ENCODE measurements at places on chromosomes 12 and 14.

- DNase-seq = no peak
These were observed 2.9 kb downstream of the TMEM121 start for GRCh38 chr14:105529319-105529568.

DNA sequence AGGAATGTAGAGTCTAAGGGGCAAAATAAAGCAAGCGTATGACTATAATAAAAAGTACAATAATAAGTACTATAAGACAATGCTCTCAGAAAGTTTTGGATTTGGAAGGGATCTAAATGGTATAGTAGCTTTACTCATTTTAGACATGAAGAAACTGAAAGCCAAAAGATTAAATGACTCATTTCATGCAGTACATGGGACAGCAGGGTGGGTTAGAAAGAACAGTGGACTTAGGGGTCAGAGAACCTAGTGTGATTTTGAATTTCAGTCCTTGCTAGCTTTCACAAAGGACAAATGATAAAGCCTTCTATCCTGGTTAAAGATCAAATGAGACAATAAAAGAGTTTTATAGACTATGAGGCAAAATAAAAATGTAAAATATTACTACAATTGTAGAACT lies 6.8 kb upstream of the LEMD3 start:
- DNase-seq = no peak

DNA sequence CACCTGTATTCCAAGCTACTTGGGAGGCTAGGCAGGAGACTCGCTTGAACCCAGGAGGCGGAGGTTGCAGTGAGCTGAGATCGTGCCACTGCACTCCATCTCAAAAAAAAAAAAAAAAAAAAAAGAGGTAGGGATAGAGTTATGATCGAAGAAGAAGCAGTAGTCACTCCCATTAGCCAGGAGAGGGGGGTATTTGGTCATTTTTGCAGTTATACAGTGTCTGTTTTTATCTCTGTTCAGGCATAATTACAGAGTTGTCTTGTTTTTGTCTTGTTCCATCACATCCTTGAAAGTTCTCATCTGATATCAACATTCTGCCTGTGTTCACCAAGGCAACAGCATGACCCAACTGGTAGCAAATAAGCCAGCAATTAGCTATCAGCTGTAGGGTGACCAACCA lies 98.5 kb upstream of the TMPO start:
- DNase-seq = no peak

DNA sequence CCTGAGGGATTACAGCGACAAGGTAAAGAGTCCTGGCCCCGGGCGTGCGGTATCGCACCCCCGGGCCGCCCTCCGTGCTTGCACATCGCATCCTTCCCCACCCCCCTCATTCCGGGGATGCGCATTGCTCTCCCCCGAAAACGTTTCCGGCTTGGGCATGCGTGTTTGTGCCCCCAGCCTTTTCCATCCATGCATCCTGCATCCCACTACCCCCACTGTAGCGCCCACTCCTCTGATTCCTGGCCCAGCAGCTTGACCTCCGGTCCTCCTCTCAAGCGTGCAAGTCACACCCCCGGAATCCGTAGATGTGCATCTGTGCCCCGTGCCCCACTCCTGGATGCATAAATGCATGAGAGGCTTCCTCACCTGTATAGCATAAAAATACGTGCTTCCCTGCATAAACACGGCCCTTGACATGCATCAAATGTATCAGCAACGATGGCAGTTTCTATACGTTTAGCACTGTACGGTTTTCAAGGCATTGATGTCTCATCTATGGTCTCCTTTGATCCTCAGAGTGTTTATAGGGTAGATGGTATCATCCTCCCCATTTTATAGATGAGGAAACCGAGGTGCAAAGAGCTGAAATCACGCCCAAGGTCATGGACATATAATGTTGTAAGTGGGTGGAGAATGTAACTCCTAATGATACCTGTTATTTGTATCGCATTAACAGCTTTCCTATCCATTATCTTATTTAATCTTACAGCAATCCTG lies 484 bp downstream of the RIC8B start:
- DNase-seq = no peak

DNA sequence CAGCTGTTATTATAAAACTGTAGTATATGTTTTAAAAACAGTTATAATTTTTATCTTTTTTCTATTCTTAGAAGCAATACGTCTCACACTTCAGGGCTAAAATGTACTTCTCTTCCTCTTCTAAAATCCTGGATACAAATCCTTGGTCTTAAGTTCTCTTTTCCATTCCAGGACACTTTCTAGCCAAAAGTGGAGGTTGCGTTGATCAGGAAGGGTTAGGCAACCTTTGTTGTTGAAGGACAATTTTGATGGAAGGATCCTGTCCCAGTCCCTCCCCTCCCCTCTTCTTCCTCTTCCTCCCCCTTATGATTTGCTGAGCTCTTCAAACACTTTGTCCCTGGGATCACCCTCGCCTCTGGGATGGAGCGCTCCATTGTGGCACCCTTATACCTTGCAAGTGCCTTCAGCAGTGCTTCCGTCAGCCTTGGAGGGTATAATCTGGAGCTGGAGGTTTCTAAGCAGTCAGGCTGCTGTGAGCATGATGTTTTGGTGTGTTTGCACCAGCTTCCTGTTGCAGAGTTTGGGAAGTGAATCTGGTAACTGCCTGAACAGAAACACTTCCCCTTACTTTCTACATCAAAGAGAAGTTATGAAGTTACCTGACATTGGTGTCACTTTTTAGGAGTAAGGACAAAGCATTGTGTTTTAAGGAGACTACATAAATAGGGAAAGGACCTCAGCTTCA lies 87.4 kb upstream of the SLC38A2 start:
- DNase-seq = no peak

- DNase-seq = no peak
These were observed 43.5 kb downstream of the C14orf132 start for GRCh38 chr14:96082420-96083300.

DNA sequence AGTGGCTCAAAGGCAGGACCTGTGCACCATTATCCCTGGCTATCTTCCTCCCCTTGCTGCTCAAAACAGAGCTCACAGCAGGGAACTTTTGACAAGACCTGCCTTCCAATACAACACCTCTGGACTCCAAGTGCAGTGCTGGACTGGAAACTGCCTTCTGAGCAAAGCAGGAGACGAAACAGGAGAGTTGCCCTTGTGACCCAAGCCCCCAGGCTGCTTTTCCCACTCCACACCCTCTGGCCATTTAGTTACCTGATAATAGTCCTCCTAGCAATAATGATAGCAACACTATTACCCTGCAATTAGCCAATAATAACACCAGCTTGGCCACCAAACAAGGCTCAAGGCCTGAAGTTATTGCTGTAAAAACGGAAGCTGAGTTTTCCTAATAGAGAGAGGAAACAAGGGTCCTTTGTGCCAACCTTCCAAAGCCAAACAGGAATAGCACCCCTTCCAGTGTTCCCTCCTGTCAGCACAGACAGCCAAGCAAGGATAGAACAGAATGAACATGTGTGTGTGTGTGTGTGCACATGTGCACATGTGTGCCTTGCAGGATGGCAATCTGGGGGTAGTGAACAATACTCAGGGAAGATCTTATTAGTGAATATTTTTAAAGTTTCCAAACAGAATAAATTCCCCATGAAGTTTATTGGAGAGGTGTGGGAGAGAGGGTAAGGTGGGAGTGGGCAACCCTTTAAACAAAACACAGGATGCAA lies 9.2 kb upstream of the KRT73 start:
- no peak for DNase-seq

GRCh38 chr14:49160983-49161382 lies 425.2 kb downstream of the RPS29 start:
- DNase-seq = no peak

- DNase-seq = no peak
These were observed 83.2 kb downstream of the SLC38A6 start for GRCh38 chr14:61064210-61064609.

GRCh38 chr12:49094160-49094974 lies at the start of gene DHH:
DHH (minus strand) TSS chr12:49094801; CDS start chr12:49094512, 289 bp downstream.
- no peak for DNase-seq

DNA sequence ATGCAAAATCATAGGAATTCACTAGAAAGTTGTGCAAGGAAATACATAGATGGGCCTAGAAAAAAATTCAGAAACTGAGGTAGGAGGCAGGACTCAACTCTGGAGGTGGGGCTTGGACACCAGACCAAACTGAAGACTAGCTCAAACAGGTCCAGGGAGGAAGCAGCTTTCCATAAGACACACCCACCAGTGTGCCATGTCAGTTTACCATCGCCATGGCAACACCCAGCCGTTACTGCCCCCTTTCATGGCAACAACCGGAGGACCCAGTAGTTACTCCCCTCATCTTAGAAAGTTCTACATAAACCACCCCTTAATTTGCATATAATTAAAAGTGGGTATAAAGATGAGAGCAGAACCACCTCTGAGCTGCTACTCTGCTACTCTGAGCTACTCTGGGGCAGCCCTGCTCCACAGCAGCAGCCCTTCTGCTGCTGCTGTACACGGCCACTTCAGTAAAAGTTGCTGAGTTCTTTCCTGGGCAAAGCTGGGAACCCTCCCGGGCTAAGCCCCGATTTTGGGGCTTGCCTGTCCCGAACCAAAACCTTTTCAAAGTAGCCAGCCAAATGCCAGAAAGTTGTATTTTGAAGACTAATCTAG lies 30.8 kb upstream of the NINJ2 start:
- DNase-seq = no peak

- DNase-seq = no peak
These were observed 519 bp downstream of the MORN3 start for GRCh38 chr12:121668750-121669520.

DNA sequence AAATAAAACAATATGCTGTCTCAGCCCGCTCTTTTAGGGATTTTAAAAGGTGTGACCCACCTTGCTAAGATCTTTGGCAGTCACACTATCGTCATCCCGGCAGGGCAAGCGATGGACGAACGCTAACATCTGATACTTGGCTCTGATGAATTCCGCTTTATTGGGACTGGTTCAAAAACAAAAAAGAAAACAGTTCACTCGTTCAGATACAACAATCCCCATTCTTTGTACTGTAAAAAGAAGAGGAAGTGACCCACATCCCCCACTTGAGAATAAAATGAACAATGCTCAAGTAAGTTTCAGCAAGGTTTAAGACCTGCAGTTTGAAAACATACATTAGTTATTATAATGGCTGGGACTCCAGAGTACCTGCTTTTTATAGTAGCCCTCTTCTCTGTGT lies 7.3 kb downstream of the GIT2 start:
- DNase-seq = no peak

DNA sequence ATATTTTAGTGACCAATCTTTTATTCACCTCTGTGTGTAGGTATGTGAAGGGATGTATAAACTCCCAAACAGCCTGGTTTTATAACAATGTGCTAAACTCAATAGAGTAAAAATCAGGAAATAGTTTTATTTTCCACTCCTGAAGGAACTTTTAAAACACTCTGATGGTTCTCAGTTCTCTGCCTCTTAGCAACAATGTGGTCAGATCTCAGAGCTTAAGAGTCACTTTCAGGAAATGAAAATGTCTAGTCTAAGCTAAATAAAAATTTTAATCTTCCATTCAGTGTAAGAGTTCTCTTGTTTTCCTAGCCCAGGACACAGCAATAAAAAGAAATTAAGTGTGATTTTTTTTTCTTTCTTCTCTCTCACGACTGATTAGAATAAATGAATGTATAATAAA lies 718.0 kb downstream of the C12orf50 start:
- DNase-seq = no peak

GRCh38 chr14:97625477-97625876 lies 828.3 kb downstream of the VRK1 start:
- no peak for DNase-seq

- DNase-seq = no peak
These were observed 347.4 kb upstream of the PRICKLE1 start for GRCh38 chr12:42936991-42937390.

DNA sequence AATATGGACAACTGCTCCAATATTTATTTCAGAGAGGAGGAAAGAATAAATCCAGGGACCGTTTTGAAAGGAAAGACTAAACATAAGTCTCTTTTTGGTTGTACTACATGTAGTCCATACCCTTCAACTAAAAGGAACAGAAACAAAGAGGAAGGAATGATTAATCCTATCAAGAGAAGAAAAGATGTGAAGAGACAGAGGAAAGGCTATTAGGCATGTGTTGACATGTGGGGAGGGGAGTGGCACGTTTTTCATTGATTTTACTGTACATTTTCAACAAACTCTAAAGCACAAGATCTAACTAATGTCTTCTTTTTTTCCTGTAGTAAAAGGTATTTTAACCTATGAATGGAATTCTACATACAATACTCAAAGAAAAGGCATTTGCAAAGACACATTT lies 85.6 kb downstream of the NAV3 start:
- no peak for DNase-seq

GRCh38 chr12:54208591-54208990 lies 19.8 kb upstream of the SMUG1 start:
- DNase-seq = no peak

- DNase-seq = no peak
These were observed 47.8 kb downstream of the EID3 start for GRCh38 chr12:104351057-104351983.

DNA sequence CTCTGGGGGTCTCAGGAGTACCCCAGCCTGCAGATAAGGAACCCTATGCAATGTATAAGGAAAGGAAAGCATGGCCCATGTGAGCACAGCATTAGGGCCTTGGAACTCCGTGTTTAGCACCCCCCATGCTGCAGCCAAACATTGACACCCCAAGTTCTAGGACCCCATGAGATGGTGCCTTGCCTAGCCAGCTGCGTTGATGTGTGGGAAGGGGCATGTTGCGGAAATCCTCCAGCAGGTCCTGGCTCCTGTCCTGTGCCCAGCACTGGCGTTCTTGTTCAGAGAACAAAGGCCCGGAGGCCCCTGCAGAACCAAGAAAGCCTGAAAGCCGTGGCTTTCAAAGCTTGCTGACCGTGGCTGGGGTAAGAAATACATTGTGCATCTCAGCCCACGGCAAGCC lies 99.4 kb upstream of the DIO3 start:
- no peak for DNase-seq

DNA sequence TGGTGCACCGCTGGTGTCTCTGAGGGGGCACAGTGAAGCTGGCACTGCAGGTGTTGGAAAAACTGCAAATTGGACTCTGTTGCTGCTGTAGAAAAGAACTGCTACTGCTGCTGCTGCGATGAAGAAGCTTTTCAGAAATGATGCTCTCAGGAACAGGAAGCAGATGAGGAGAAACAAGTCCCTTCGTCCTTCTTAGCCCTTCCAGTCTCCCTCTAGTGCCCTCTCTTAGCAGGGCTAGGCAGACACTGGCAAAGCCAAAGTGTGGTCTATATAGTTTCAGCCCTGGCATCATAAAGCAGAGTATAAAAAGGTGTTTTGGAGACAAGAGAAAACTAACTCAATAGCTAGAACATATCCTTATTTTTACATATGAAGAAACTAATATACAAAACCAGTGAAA lies 174.5 kb downstream of the MYRFL start:
- DNase-seq = no peak

GRCh38 chr14:104099096-104100041 lies 13.9 kb downstream of the ASPG start:
- no peak for DNase-seq

GRCh38 chr12:74689071-74689655 lies 151.5 kb downstream of the ATXN7L3B start:
- DNase-seq = peak; percentile 1

DNA sequence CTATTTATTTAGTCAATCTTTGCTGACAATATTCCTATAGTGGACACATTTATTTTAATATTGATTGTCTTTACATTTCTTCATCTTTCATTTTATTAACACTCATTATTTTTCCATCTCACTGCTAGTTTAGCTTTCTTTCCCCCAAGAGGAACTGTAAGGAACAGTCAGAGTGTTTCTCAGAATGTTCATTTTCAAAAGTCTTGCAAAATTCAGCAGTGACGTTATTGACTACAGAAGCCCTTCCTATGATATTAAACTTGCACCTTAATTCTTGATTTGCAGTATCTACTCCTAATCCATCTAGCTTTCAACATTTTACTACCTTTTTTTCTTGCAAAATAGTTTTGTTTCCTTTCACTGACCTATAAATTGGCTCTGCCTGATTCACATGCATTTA lies 13.0 kb downstream of the CLEC2B start:
- no peak for DNase-seq
